Left cardiac atrium (tissue), 4 donors: ENCODE measurements at places on chromosomes 2 and 18. TPM values are rescaled to one million over a fixed set of nuclear protein-coding genes. Genes with fewer than 3 reads are reported as not detected.

The CDK5R2 gene
- total RNA-seq, result not detected

The FOXD4L1 gene
- not detected for total RNA-seq

The TTC21B gene
- 13.7 TPM for total RNA-seq

The MARCHF4 gene
- total RNA-seq, result 0.34 TPM
